Cardiac muscle cell (in vitro differentiated cells and primary cell): ENCODE measurements at places on chromosomes 2 and 18. TPM values are rescaled to one million over a fixed set of nuclear protein-coding genes. Genes with fewer than 3 reads are reported as not detected.

Gene LRRC30
- total RNA-seq = not detected in 2 replicates

- no peak within 1 kb of the TSS for H3K27ac ChIP-seq
- H3K27me3 ChIP-seq = peaks cover 33% of the 10 kb centered on the region
- peak; percentile 35 for DNase-seq
- peak within 1 kb of the TSS; percentile 36 for H3K4me3 ChIP-seq
- H3K4me1 ChIP-seq = no peaks in the 10 kb centered on the region
- no peaks in the 10 kb centered on the region for H3K36me3 ChIP-seq
Measured at GRCh38 chr18:4455113-4455811, at the start of gene DLGAP1. Gene DLGAP1 (minus strand): TSS chr18:4455307.

GRCh38 chr2:224085246-224085645 is 46.2 kb upstream of the SERPINE2 start:
- no peaks in the 10 kb centered on the region for H3K36me3 ChIP-seq
- H3K4me1 ChIP-seq = no peaks in the 10 kb centered on the region
- no peak overlapping the region for H3K4me3 ChIP-seq
- H3K27me3 ChIP-seq = no peaks in the 10 kb centered on the region
- DNase-seq = no peak

DNA sequence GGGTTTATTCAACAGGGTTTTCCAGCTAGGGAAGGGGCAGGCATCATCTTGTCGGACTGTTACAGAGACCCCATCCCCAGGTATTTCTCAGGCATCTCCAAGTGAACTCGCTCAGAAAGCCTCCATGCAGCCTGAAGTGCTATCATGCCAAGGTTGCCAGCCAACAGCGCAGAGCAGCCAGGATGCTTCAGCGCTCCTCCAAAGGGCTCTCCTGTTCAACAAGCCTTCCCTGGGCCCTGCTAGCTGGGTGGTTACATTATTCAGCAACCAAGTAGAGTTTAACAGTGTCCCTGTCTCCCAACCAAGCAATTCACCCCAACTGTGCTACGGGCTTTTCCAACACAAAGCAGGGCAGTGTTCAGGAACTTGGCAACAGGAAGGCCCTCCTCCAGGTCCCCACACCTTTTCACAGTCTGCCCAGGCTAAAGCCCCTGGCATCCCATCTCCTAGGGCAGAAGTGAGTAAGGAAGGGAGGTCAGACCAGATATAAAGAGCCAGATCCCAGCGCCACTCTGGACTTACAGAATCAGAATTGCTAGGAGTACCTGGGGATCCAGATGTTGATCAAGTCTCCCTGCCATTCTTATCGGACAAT is 52.9 kb downstream of the ZBTB7C start:
- H3K36me3 ChIP-seq = no peaks in the 10 kb centered on the region
- H3K4me3 ChIP-seq = no peak overlapping the region
- no peaks in the 10 kb centered on the region for H3K27me3 ChIP-seq
- H3K27ac ChIP-seq = no peak overlapping the region
- no peak for DNase-seq

GRCh38 chr2:149849136-149849535 is 261.6 kb upstream of the MMADHC start:
- H3K4me3 ChIP-seq = no peak overlapping the region
- DNase-seq = no peak
- no peaks in the 10 kb centered on the region for H3K36me3 ChIP-seq
- no peaks in the 10 kb centered on the region for H3K27me3 ChIP-seq

DNA sequence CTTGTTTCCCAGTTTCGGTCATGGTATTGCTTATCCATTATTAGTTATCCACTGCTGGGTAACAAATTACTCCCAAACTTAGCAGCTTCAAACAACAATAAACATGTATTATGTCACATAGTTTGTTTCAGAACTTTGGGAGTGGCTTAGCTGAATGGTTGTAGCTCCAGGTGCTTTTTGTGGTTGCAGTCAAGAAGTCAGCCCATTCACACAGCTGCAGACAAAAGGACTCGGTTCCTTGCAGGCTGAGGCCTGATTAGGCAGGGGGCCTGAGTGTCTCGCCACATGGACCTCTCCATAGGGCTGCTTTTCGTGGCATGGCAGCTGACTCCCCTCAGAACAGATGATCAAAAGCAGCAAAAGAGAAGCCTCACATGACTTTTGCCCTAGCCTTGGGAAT is 58.2 kb upstream of the ITGA4 start:
- H3K4me3 ChIP-seq = no peak overlapping the region
- no peak overlapping the region for H3K27ac ChIP-seq
- no peaks in the 10 kb centered on the region for H3K36me3 ChIP-seq
- H3K27me3 ChIP-seq = no peaks in the 10 kb centered on the region

DNA sequence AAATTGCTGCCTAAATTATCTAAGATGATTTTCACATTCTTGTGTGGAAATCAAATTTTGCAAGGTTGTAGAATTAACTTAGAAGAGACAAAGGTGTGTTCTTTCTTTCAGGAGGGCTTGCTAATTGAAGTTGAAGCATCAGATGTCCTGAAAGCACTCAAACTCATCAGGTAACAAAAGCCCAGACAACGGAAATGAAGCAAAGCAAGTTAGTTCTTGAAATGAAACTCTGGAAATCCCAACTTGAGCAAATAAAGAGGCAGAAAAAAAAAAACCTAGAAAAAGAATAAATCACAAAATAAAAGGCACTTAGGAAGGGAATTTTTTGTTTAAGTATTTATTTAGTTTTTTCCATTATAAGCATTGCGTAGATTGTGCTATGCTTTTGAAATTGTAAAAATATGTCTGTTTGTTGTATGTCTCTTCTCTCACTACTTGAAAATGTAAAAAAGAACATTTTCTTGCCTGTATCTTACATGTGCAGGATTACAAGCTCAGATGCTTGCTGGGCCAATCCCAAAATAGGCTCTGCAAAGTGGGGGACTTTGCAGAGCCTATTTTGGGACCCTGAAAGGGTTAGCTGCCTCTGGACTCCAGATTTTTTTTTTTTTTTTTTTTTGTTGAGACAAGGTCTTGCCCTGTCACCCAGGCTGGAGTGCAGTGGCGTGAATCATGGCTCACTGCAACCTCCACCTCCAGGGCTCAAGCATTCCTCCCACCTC is 46.7 kb downstream of the FAM161A start:
- no peaks in the 10 kb centered on the region for H3K36me3 ChIP-seq
- H3K27me3 ChIP-seq = no peaks in the 10 kb centered on the region
- no peak overlapping the region for H3K27ac ChIP-seq
- no peak overlapping the region for H3K4me3 ChIP-seq

Gene HJURP
- 14.3 and 53.3 TPM in 2 replicates for total RNA-seq

Gene DQX1
- 0.98 and 1.1 TPM in 2 replicates for total RNA-seq

GRCh38 chr18:58417752-58418151 is 211.1 kb downstream of the ALPK2 start:
- no peaks in the 10 kb centered on the region for H3K36me3 ChIP-seq
- no peak overlapping the region for H3K4me3 ChIP-seq
- no peak for DNase-seq
- H3K27me3 ChIP-seq = no peaks in the 10 kb centered on the region

Gene CYP27C1
- total RNA-seq = 1.5 and 1.6 TPM in 2 replicates

Gene ASPRV1
- total RNA-seq = 3.8 TPM in 2 replicates

GRCh38 chr2:183455056-183455455 is 330.8 kb downstream of the NUP35 start:
- H3K36me3 ChIP-seq = no peaks in the 10 kb centered on the region
- no peak overlapping the region for H3K27ac ChIP-seq
- DNase-seq = no peak
- no peaks in the 10 kb centered on the region for H3K27me3 ChIP-seq
- H3K4me1 ChIP-seq = peaks cover 8% of the 10 kb centered on the region
- H3K4me3 ChIP-seq = no peak overlapping the region

Gene LYG2
- not detected in 2 replicates for total RNA-seq

GRCh38 chr2:136195226-136195625 is 77.3 kb upstream of the CXCR4 start:
- H3K4me3 ChIP-seq = no peak overlapping the region
- DNase-seq = no peak
- no peaks in the 10 kb centered on the region for H3K4me1 ChIP-seq
- no peak overlapping the region for H3K27ac ChIP-seq
- no peaks in the 10 kb centered on the region for H3K36me3 ChIP-seq

Gene GALNT3
- total RNA-seq = 0.21 and 0.39 TPM in 2 replicates

DNA sequence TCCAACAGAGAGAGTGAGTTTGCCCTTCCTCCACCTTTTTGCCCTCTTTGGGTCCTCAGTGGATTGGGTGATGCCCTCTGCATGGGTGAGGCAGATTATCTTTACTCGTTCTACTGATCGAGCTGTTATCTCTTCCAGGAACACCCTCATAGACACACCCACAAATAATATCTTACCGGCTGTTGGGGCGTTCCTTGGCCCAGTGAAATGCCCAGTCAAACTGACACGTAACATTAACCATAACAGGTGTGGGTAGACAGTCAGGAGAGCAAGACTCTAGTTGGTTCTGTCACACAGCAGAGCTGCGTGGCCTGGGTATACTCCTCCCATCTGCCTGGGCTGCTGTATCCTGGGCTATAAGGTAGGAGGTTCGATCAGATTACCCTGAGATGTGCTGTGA is 144.1 kb downstream of the AGAP1 start:
- H3K27me3 ChIP-seq = no peaks in the 10 kb centered on the region
- H3K4me3 ChIP-seq = no peak overlapping the region
- no peak overlapping the region for H3K27ac ChIP-seq

DNA sequence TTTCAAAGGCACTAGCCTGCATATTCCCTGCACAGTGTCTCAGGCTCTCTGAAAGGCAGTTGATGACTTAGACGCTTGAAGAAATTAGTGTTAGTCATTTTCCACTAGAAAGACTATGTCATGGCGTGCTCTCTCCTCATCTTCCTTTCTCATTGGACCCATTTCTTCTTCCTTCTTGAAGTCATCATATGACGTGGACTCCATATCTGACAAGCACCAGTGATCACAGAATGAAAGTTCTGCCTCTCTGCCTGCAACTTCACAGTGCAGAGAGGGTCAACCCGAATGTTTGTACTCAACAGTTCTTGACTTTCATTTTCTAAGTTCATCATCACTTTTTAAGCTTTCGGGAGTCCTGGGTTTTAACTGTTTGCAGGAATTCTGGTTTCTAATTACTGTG is 63.7 kb upstream of the CYRIA start:
- H3K27me3 ChIP-seq = peaks cover 9% of the 10 kb centered on the region
- H3K27ac ChIP-seq = no peak overlapping the region
- no peaks in the 10 kb centered on the region for H3K4me1 ChIP-seq
- H3K36me3 ChIP-seq = no peaks in the 10 kb centered on the region

Gene SNTG2
- 0.56 and 0.66 TPM in 2 replicates for total RNA-seq

GRCh38 chr2:239087046-239087710 is 239.3 kb downstream of the TWIST2 start:
- no peaks in the 10 kb centered on the region for H3K4me1 ChIP-seq
- peak; percentile 4 for DNase-seq
- H3K27ac ChIP-seq = no peak overlapping the region
- H3K36me3 ChIP-seq = no peaks in the 10 kb centered on the region
- H3K4me3 ChIP-seq = no peak overlapping the region

GRCh38 chr2:163606878-163607277 is 128.9 kb downstream of the FIGN start:
- no peak overlapping the region for H3K27ac ChIP-seq
- no peak overlapping the region for H3K4me3 ChIP-seq
- no peak for DNase-seq
- peaks cover 20% of the 10 kb centered on the region for H3K36me3 ChIP-seq

DNA sequence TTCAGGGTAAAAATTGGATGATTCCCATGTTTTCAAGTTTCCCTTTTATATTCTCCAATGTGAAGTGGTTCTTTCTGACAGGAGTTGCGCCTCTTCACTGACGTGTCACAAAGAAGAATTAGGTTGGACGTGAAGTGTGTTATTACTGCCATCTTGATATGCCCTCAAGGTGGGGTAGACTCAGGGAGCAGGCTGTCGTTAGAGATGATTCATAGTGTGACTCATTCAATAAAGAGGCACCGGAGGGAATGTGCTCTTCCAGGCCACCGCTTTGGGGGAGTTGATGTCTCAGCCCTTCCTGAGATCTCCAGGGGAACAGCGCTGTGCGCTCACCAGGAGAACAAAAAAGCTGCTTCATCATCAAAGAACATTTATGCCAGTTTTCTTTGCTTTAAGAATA is 3.6 kb upstream of the DGKD start:
- no peak overlapping the region for H3K27ac ChIP-seq
- H3K4me1 ChIP-seq = peaks cover 9% of the 10 kb centered on the region
- no peaks in the 10 kb centered on the region for H3K36me3 ChIP-seq
- H3K4me3 ChIP-seq = no peak overlapping the region

Gene IL1RL2
- not detected in 2 replicates for total RNA-seq

- no peaks in the 10 kb centered on the region for H3K27me3 ChIP-seq
- H3K4me1 ChIP-seq = peaks cover 18% of the 10 kb centered on the region
- H3K4me3 ChIP-seq = no peak overlapping the region
- H3K27ac ChIP-seq = no peak overlapping the region
- DNase-seq = no peak
Measured at GRCh38 chr2:120759543-120760331, 24.1 kb downstream of the GLI2 start.

DNA sequence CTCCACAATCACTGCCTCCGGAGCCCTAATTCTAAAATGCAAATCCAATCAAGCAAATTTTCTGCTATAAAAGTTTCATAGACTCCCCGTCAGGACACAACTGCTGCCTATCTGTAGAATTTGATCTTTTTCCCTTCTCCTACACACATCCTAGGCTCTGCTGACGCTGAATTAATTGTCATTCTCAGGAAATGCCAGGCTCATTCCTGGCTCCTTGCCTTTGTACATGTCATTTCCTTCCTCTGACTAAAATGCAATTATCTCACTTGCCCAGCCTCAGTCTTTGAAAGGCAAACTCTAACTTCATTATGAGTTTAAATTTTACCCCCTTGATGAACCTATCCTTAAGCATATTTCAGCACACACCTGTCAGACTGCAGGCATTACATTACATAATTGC is 844.9 kb upstream of the CRIM1 start:
- no peaks in the 10 kb centered on the region for H3K36me3 ChIP-seq
- DNase-seq = no peak
- H3K4me3 ChIP-seq = no peak overlapping the region

DNA sequence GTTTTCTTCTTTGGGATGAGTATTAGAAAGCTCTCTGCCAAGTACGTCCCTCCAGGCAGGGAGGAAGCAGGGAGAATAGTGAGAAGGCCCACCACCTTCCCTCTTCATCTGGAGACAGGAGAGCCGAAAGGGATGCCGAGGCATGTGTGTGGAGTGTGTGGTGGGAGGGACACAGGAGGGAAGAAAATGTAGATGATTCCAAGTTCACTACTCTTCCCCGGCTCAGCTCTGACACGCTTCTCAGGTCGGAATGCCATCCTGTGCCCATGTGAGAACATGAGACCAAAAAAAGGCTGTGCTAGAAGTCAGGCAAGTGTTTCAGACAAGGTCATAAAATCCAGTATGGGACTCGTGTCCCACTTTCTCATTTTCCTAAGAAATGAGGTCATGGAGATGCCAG is 47.4 kb downstream of the GYPC start:
- no peaks in the 10 kb centered on the region for H3K27me3 ChIP-seq
- no peaks in the 10 kb centered on the region for H3K36me3 ChIP-seq
- DNase-seq = no peak
- no peak overlapping the region for H3K27ac ChIP-seq
- H3K4me1 ChIP-seq = no peaks in the 10 kb centered on the region

Gene HOXD9
- not detected in 2 replicates for total RNA-seq

GRCh38 chr2:217843324-217843723 is 159.5 kb downstream of the TNS1 start:
- peak overlapping the region; percentile 56 for H3K27ac ChIP-seq
- peaks cover 20% of the 10 kb centered on the region for H3K27me3 ChIP-seq
- peaks cover 32% of the 10 kb centered on the region for H3K4me1 ChIP-seq
- peak; percentile 56 for DNase-seq
- H3K36me3 ChIP-seq = peaks cover 3% of the 10 kb centered on the region

GRCh38 chr2:162058973-162059668 is 14.9 kb downstream of the DPP4 start:
- H3K36me3 ChIP-seq = no peaks in the 10 kb centered on the region
- H3K27me3 ChIP-seq = no peaks in the 10 kb centered on the region
- DNase-seq = no peak
- H3K4me3 ChIP-seq = no peak overlapping the region

Gene TWIST2
- not detected in 2 replicates for total RNA-seq
